ENCODE measurements at places on chromosomes 11 and 22. TPM values are rescaled to one million over a fixed set of nuclear protein-coding genes. Genes with fewer than 3 reads are reported as not detected.

DNA sequence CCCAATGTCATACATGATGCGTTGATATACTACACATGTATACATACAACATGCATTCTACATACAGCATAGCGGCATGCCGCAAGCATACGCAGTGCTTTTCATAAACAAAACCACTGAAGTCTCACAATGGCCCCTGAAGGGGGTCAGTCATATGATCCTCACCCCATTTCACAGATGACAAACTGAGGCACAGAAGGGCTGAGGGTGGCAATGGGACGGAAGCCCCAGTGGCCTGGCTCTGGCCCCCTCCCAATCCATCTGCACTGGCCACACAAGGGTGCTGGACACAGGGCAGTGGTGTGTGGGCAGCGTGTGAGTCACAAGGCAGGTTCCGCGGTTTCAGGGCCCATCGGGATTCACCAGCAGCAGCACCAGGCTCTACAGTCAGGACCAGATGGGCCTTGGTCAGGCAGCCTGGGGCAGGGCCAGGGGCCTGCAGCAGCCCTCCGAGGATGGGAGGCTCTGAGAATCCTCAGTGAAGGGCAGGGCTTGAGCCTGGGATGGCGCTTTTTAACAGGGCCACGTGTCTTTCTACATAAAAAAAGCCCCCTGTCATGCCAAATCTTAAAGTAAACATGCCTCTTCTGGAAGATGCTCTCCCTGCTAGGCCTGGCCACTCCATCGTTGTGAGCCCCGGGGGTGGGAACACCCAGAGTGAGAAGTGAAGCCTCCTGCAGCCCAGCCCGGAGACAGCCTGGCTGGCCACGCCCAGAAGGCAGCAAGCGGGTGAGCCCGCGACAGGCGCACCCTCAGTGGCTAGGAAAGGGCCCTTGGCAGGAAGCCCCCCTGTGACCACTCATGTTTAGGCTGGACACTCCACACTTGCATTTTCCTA is 206.5 kb downstream of the CTTN start:
- no peak overlapping the region for H3K27ac ChIP-seq
- peaks cover 2% of the 10 kb centered on the region for H3K27me3 ChIP-seq
- no peaks in the 10 kb centered on the region for H3K36me3 ChIP-seq
- H3K4me1 ChIP-seq: no peaks in the 10 kb centered on the region
- DNase-seq: no peak
- no peak overlapping the region for H3K4me3 ChIP-seq

- H3K27me3 ChIP-seq: peaks cover 61% of the 10 kb centered on the region
- no peak for DNase-seq
- peaks cover 3% of the 10 kb centered on the region for H3K4me1 ChIP-seq
- H3K4me3 ChIP-seq: no peak overlapping the region
These were observed 1.2 kb downstream of the DSCAML1 start for GRCh38 chr11:117795638-117796455.

- H3K4me1 ChIP-seq: no peaks in the 10 kb centered on the region
- H3K36me3 ChIP-seq: no peaks in the 10 kb centered on the region
- H3K27me3 ChIP-seq: no peaks in the 10 kb centered on the region
- DNase-seq: no peak
- H3K4me3 ChIP-seq: no peak overlapping the region
These were observed 101.8 kb downstream of the BCR start for GRCh38 chr22:23282089-23282501.

DNA sequence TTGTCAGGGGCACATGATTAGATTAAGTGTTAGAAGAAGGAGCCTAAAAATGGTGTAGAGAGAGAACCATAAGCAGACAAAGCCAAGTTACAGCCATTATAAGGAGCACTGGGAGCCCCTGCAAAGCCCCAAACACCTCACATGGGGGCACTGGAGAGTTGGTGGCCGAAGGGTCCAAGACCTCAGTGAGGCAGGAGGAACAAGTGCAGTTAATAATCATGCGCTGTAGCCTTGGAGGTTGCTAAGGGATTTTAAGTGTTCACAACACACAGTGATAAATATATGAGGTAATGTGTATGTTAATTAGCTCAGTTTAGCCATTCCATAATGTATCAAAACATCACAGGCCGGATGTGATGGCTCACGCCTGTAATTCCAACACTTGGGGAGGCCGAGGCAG is 54.4 kb upstream of the JAM3 start:
- no peaks in the 10 kb centered on the region for H3K4me1 ChIP-seq
- no peak overlapping the region for H3K27ac ChIP-seq
- H3K27me3 ChIP-seq: peaks cover 48% of the 10 kb centered on the region
- H3K36me3 ChIP-seq: no peaks in the 10 kb centered on the region
- DNase-seq: no peak

GRCh38 chr22:37986371-37986770 is 2.0 kb upstream of the SOX10 start:
- no peak overlapping the region for H3K4me3 ChIP-seq
- no peaks in the 10 kb centered on the region for H3K36me3 ChIP-seq
- H3K27ac ChIP-seq: no peak overlapping the region
- no peak for DNase-seq

DNA sequence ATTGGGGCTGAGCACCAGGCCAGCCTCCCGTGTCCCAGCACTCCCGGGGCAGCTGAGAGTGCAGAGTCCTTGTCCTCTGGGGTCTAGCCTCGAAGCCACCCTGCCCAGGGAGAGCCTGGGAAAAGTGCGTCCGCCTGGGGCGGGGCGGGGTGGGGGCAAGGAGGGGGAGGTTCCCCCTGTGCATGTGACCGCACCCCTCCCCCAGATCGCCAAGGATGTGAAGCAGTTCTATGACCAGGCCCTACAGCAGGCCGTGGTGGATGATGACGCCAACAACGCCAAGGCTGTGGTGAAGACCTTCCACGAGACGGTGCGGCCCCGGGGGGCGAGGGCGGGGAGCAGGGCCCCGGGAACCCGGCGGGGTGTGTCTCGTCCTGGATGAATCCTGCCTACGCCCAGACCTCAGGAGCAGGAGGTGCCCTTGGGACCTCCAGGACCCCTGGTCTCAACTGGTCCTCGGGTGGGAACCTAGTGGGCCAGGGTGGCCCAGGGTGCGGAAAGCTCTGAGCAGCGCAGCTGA is 5.3 kb upstream of the TSSC4 start:
- H3K4me1 ChIP-seq: peaks cover 5% of the 10 kb centered on the region
- H3K36me3 ChIP-seq: peaks cover 14% of the 10 kb centered on the region
- H3K27ac ChIP-seq: no peak overlapping the region
- no peak for DNase-seq
- H3K4me3 ChIP-seq: no peak overlapping the region

GRCh38 chr11:122162095-122162494 is 46.1 kb upstream of the BLID start:
- H3K36me3 ChIP-seq: no peaks in the 10 kb centered on the region
- no peak overlapping the region for H3K4me3 ChIP-seq
- no peak for DNase-seq

DNA sequence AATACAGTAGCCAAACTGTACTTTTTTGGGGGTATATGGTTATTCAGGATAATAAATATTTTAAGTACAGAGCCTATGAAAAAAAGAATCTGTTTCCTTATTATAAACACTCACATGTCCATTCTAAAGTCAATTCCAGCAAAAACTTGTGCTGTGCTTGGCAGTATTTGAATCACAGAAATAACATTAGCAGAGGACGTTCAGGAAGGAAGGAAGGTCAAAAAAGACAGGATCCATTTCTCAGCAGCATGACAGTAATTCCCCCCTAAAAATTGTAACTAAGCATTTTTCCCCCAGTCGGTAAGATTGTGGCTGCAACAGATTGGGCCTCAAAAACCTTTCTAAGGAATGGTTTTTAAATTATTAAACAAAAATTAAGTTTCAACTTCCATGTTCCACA is 124.8 kb downstream of the ATG16L2 start:
- H3K4me3 ChIP-seq: no peak overlapping the region
- H3K4me1 ChIP-seq: no peaks in the 10 kb centered on the region
- DNase-seq: no peak
- no peak overlapping the region for H3K27ac ChIP-seq
- H3K27me3 ChIP-seq: no peaks in the 10 kb centered on the region

DNA sequence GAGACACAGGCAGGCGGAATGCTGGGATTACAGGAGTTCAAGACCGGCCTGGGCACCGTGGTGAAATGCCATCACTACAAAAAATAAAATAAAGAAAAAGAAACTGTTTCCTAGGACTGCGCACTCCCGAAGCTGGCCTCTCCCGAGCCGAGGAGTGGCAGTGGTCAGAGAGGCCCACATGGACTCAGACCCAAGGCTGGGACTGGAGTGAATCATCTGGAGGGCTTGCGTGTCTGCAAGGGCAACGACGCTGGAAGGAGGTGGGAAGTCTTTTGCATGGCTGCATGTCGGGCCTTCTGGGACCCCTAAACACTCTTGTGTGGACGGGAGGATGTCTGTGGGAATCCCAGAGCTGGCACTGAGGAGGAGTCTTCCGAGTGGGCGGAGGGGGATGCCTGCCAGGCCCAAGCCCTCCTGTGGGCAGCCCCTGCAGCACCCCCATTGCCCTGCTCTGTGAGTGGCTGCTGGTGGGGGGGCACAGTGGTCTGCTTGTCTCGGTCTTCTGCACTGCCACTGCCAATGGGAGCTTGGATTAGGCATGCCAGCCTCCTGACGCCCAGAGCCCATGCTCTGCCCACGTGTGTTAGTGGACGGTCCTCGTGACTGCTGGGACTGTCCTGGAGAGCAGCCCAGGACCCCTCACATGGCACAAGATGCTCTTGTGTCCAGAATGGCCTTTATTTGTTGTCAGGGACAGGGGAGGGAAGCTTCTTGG is 1.8 kb upstream of the AP2A2 start:
- H3K27ac ChIP-seq: no peak overlapping the region
- H3K27me3 ChIP-seq: no peaks in the 10 kb centered on the region
- H3K4me3 ChIP-seq: peak overlapping the region; percentile 52
- peaks cover 24% of the 10 kb centered on the region for H3K4me1 ChIP-seq

GRCh38 chr11:103109818-103110388 is 677 bp downstream of the DYNC2H1 start:
- H3K27me3 ChIP-seq: peaks cover 24% of the 10 kb centered on the region
- H3K27ac ChIP-seq: peak overlapping the region; percentile 53
- peak overlapping the region; percentile 93 for H3K4me3 ChIP-seq
- no peak for DNase-seq

- no peak overlapping the region for H3K4me3 ChIP-seq
- peaks cover 3% of the 10 kb centered on the region for H3K4me1 ChIP-seq
- no peak for DNase-seq
- H3K36me3 ChIP-seq: peaks cover 3% of the 10 kb centered on the region
- H3K27me3 ChIP-seq: peaks cover 13% of the 10 kb centered on the region
These were observed 3.4 kb downstream of the DCHS1 start for GRCh38 chr11:6652182-6652581.

DNA sequence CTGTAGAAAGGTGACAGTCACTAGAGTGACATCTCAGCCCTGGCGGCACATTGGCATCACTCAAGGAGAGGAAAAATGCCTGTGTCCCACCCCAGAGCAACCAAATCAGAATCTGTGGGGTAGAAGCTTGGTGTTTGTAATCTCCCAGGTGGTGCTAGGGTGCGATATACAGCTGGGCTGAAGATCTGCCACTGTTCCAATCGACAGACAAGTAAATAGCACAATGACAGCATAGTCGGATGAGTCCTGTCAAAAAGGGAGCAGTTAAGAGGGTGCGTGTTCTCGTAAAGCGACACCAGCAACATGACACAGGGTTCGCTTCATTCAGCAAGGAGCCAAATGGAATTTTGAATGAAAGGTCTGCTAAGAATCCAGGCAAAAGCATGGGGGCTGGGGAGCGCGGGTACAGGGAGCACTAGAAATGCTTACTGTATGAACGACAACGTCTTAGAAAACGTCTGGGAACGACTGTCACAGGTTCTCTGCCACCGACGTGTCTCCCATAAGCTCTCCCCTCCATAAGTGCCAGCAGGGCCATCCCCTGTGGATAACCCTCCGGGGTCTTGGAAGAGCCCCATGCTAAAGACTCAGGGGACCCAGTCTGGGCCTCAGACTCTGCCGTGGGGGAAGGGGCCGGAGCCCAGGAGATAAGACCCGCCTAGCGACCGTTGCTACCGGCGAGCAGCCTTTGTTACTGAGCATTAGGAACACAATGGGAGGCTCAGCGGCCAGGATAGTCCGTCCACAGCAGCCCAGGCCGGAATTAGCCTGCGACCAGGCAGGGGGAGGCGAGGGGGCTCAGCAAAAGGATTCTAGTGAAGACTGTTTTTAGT is 20.8 kb downstream of the ADA2 start:
- H3K27me3 ChIP-seq: no peaks in the 10 kb centered on the region
- H3K4me3 ChIP-seq: no peak overlapping the region
- H3K4me1 ChIP-seq: no peaks in the 10 kb centered on the region
- DNase-seq: no peak

GRCh38 chr11:36265793-36266628 is 23.2 kb downstream of the COMMD9 start:
- peak; percentile 29 for DNase-seq
- no peaks in the 10 kb centered on the region for H3K27me3 ChIP-seq
- H3K36me3 ChIP-seq: no peaks in the 10 kb centered on the region
- no peak overlapping the region for H3K27ac ChIP-seq
- no peak overlapping the region for H3K4me3 ChIP-seq
- no peaks in the 10 kb centered on the region for H3K4me1 ChIP-seq

DNA sequence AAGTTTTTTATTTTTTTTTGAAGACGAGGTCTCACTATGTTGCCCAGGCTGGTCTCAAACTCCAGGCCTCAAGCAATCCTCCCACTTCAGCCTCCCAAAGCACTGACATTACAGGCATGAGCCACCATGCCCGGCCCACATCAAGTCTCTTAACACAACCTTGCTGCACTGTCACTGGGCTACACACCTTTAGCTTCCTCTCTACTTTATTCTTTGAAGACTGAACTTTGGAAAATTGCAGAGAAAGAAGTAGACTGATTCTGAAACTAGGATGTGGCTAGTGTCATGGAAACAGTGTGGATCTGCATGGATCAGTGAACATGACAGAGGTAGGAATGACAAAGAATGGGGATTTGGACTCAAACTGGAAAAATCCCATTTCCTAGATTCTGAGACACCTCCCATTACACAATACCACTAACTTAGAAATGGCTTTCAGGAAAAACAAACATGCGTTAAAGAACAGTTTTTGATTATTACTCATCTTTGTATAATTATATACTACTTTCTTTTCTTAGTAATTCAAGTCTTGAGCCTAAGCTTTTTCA is 99.6 kb upstream of the SPON1 start:
- DNase-seq: no peak
- H3K27me3 ChIP-seq: no peaks in the 10 kb centered on the region
- H3K4me1 ChIP-seq: peaks cover 15% of the 10 kb centered on the region
- H3K36me3 ChIP-seq: no peaks in the 10 kb centered on the region
- H3K27ac ChIP-seq: no peak overlapping the region

Gene SAA4
- total RNA-seq: not detected

Gene OR52K2
- not detected for total RNA-seq

Gene SYNGR1
- total RNA-seq: not detected

Gene TTC38
- 20.7 TPM for total RNA-seq

Gene TSKU
- total RNA-seq: 13.7 TPM

Measured in activated T-helper 2 cell treated with anti-CD3 and anti-CD28 coated beads, Interferon-gamma antibody, Interleukin-2, Interleukin-4, amounts not matched to agents 10 μg/mL and 5 μg/mL and 100 μg/mL, durations not matched to agents 14 hours and 24 hours and 36 hours (primary cell).